Ureter (tissue), 1 donor: ENCODE measurements at places on chromosomes 7 and 10. TPM values are rescaled to one million over a fixed set of nuclear protein-coding genes. Genes with fewer than 3 reads are reported as not detected.

Gene HTR7
- 0.65 TPM for total RNA-seq

Gene GDF2
- not detected for total RNA-seq

Gene COL28A1
- total RNA-seq = 3.7 TPM

Gene HPSE2
- 5.7 TPM for total RNA-seq

Gene EBLN1
- not detected for total RNA-seq

Gene OGDHL
- 6.0 TPM for total RNA-seq

Gene PLEKHS1
- total RNA-seq = 25.7 TPM

Gene UBE2D1
- 14.2 TPM for total RNA-seq

Gene ARHGEF35
- 9.7 TPM for total RNA-seq

Gene CDNF
- total RNA-seq = 3.8 TPM

Gene PTEN
- 159 TPM for total RNA-seq

Gene RADIL
- 4.7 TPM for total RNA-seq

Gene HOXA6
- 8.5 TPM for total RNA-seq

Gene SPDYE5
- total RNA-seq = 0.39 TPM

Gene ARHGAP21
- 90.7 TPM for total RNA-seq

Gene ATP6V1F
- total RNA-seq = 133 TPM

Gene ALKBH4
- total RNA-seq = 10.3 TPM

Gene RABGEF1
- 31.8 TPM for total RNA-seq

Gene SLC16A12
- 0.08 TPM for total RNA-seq

Gene CRYGN
- not detected for total RNA-seq

Gene ZNF804B
- not detected for total RNA-seq

Gene GIMAP5
- 19.2 TPM for total RNA-seq

Gene OR2A7
- 10.8 TPM for total RNA-seq

Gene PRSS37
- not detected for total RNA-seq

Gene PRLHR
- total RNA-seq = not detected

Gene CCDC7
- 31.7 TPM for total RNA-seq

Gene GPAM
- total RNA-seq = 12.7 TPM

Gene NME8
- total RNA-seq = 1.5 TPM

Gene SPDYE1
- not detected for total RNA-seq

Gene GSTO1
- 79.4 TPM for total RNA-seq

Gene AKR1B15
- 1.6 TPM for total RNA-seq
